ENCODE measurements at places on chromosomes 1 and 21.

DNA sequence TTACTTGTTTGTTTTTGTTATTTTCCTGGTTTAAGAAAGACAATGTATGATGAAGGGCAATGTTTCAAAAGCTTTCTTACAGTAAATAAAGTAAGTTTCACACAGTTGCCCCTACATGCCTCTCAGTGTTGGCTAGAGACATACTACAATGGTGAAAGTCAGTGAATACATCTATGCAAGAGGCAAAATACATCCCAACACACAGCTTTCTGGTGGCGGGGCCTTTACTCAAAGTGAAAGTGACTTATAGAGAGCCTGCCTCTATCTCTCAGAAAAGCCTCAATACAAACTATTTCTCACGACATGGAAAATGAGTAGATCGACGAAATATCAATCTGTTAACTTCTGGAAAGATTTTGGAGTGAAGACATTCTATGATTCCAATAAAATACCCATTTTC is 122.3 kb downstream of the SLC30A10 start:
- no peak for DNase-seq

GRCh38 chr1:83043244-83043643 is 955.7 kb downstream of the TTLL7 start:
- DNase-seq, result no peak

DNA sequence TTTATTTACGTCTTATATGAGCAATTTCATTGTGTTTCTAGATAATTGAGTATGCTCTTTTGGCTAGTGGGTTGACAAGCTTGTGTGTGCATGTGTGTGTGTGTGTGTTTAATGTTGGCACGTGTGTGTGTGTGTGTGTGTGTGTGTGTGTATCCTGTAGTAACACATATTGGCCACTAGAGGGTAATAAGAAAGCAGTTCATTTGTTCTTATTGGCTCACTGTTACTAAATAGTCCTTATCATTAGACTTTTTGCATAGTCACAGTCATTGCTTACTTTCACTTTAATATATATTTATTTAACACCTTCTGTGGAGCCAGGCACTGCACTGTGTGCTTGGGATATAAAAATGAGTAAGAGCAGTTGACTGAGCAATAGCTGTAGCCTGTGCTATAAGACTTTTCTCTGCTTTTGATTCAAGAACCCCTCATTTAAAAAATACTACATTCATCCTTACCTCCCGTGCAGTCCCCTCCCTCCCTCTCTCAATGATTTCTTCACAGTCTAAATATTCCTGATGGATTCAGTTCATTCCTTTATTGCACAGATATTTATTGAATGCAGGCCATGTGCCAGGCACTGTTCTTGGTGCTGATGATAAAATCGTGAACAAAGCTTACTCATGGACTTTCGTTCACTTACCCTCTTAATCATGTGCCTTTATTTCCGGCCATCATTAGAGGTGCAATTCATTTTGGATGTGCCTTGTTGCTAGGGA is 96.7 kb downstream of the DYRK1A start:
- no peak for DNase-seq

GRCh38 chr1:28871631-28872401 is 42.6 kb upstream of the EPB41 start:
- no peak for DNase-seq

DNA sequence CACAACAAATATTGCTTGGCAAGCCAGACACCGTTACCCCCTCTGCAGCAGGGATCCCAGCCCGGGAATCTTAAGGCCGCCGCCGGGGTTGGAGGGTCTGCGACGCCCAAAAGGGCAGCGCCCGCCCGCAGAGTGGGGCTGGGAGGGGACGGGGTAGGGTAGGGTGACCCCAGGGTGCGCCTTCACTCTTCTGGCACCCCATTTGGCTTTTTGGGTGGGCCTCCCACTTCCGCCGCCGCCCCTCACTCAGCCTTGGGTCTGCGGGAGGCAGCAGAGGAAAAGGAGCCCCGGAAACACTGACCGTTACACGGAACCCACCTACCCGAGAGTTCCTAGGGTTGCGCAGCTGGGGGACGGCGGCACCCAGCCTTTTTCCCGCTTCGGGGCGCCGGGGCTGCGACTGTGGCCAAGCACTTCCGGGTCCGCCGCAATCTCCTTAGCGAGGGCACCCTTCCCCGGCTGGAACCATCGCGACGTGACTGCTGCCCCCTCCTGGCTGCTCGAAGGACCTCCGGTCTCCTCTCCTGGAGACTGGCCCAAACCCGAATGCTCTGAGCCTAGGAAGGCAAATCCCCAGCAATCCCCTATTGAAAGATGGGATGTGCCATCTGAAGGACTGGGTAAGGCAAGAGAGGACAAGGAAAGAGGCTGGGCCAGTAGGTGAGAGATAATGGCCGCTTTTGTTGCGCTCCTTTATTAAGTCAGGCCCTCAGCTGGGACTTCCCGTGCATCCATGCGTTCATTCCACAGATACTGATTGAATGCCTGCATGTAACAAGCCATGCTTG is at the start of gene PIGC:
TSS of gene PIGC (minus strand) at position 404 of the 788 bp plus-strand sequence. CDS start 1,447 bp downstream, outside the sequence.
- DNase-seq, result peak; percentile 79

DNA sequence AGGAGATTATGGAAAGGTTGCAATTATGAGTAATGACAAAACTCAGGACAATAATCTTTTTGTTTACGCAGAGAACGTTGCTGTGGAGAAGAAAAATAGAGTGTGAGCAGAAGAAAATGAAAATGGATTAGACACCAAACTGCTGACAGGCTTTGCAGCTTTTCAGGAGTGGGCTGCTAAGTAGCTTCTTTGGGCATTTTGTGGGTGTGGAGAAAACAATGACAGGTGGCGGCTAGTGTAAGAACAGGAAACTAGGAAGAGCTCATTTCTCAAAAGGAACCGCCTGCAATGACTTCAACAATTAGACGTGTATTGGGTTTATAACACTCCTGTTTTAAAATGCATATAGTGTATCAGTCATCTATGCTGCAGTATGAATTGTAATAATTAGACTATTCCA is 18.3 kb upstream of the PALMD start:
- no peak for DNase-seq

- DNase-seq, result peak; percentile 9
Measured at GRCh38 chr1:108200687-108201051, 526 bp upstream of the SLC25A24 start.

GRCh38 chr1:44318097-44319088 is 36.7 kb downstream of the ERI3 start:
- DNase-seq, result no peak

GRCh38 chr1:219177363-219177762 is 3.7 kb downstream of the LYPLAL1 start:
- no peak for DNase-seq

DNA sequence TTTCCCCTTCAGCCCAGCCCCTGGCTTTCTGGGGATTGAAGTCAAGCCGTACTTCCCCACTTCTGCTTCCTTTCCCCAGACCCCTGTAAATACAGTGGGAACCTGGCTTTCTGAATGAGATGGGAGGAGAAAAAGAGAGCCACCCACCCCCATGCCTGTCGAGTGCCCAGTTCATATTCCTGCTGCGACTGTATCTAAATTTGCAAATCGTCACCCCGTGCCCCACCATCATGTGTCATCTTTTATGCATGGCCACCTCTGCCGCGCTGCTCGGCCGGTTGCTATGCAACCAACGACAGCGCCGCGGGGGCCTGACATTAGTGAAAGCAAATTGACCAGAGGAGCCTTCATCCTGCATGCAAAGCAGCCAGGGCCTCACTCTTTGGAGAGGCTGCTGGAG is 143.0 kb downstream of the ELAVL4 start:
- DNase-seq, result no peak

DNA sequence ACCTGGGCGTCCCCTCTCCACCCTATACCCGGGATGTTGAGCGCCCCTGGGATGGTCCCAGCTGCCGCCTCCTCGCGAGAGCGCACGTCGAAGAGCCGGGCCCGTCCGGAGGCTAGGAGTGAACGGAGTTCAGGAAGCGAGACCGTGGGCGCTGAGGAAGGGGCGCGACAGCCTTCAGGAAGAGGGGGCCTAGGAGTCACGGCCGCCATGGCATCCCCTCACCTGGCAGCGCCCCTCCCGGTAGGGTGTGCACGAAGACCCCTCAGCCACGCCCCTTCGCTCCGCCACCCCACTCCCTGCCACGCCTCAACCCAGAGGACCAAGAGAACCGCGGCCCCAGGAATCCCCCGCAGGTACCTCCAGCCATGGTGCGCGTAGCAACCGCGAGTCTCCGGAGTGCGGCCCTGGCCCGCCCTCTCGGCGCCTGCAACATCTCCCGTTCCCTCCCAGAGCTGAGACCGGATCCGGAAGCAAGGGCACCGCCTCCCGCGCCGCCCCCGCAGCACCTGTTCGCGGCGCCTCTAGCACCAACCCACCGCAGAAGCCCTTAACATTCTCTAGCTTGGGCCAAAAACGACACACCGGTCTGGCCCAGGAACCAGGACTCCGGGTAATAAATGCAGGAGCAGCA is at the start of gene TSTD1:
TSS of gene TSTD1 (minus strand) at position 442 of the 631 bp plus-strand sequence. CDS start at position 367, 75 bp downstream.
- DNase-seq, result peak; percentile 79

DNA sequence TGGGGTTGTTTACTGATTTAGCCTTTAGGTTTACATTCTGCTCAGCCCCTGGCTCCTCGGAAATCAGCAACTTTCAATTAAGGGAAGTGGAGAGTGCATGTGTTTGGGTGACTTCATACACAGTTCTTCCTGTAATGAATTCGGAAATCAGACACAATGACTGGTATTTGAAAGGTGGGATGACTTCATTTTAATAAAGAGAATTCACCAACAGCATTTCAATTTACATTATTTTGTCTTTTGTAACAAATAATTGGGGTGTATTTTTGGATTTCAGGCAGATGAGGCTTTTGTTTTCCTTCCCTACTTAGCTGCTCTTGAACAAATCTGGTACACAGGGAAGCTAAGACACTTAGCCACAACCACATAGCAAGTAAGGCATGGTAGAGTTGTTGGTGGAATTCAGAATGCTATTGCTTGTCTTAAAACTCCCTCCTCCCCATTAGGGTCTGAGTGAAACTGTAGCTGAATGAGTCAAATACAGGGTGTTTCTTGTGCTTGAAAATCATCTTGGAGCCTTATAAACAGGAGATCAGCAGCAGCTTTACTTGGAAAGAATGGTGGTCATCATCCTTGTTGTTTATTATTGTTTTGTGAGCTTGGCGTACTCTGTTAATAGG is 917 bp downstream of the STX12 start:
- no peak for DNase-seq

- no peak for DNase-seq
Measured at GRCh38 chr1:55337801-55338447, 122.8 kb upstream of the USP24 start.
